ENCODE measurements at places on chromosomes 5 and 9.

DNA sequence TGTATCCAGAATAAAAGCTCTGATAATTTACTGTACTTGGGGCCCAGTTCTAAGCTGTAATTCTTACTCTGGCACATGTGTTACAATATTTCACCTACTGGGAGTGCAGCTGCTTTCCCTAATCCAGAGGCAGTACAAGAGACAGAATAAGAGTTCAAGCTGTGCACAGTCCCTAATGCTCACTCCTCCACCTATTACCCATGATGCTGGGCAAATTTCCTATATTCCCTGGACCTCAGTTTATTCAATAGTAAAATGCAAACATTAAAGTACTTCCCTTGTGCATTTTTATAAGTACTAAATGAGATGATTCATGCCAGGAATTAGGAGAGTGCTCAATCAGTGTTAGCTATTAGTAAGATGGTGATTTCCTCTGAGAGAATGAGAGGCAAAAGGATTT is 28.0 kb upstream of the TAF11L2 start:
- DNase-seq = no peak

GRCh38 chr5:122584411-122585300 is 190.2 kb upstream of the SNX2 start:
- no peak for DNase-seq

DNA sequence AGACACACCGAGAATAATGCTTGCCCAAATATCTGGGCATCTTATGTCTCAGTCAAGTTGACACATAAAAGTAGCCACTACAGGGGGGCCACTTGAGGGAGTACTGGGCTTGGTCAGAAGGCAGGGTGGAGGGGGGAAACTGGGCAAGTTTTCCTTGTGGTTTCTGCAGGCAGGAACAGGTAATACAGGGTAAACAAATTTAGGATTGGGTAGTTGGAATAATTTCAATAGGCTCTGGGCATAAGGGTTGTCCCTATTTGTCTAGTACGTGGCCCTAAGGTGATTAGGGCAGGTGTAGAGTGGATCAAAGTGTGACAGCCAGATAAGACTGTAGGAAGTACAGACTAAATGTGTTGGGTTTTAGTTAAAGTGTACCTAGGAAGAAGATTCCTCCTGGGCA is 353.1 kb downstream of the TLE4 start:
- no peak for DNase-seq

GRCh38 chr5:135930029-135930948 is 24.5 kb downstream of the LECT2 start:
- no peak for DNase-seq

DNA sequence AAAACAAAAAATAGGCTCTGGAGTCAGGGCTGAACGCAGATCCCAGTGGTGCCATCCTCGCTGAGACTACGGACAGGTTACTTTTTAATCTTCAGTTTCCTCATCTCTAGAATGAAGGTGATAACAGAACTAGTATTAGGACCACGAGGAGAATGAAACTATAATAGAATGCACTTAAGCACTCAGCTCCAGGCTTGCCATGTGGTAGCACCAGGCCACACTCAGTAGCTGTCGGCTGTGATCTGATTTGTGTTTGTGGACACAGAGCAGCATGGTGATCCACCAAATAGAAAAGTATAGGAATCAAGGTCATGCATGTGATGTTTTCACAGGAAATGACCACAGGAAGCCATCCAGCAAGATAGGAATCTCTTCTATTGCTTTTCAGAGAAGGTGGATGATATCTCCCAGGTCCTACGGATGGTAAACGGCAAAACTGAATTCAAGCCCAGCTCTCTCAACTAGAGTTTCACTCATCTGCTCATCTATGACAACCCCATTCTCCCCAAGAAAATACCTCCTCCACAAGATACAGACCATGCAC is 498.0 kb downstream of the SPOCK1 start:
- no peak for DNase-seq

DNA sequence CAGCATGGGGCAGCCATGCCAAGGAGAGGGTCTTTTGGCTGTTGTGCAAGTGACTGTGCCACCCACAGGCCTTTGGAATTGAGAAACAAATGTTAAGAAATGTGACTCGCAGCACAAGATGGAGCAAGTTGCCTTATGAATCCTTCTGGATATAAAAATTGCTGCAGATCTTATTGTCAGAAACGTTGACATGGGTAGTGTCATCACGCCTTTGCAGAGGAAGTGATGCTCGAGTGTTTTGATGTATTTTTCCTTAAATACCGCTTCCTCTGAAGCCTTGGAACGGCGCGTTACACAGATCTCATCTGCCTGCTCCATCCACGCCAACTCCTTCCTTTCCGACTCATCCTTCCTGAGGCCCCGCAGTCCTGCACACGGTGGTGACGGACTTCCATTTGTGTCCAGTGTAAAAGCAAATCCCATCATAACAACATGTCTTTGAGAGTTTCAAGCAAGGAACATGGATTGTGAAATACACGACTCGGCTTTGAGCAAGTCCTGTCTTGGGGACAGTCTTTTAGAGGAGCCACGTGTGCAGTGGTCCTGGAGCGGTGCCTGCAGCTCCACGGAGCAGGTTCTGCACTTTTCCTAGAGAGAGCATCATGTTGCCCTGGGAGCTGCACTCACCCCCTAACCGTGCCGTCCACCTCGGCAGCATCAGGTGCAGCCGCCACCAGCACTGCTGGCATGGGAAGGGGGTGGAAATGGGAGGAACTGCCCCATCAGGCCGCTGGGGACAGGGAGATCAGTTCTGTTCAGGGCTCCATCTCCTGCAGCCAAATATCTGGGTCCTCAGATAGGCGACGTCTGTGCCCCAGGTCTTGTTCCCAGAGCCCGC is 15.1 kb downstream of the ROPN1L start:
- DNase-seq = no peak

- DNase-seq = no peak
Observed at GRCh38 chr5:109876941-109877669, 187.4 kb downstream of the MAN2A1 start.

GRCh38 chr9:134040176-134040565 is 14.9 kb downstream of the BRD3OS start:
- DNase-seq = no peak

GRCh38 chr9:133347985-133348717 is at the start of the genes MED22 and RPL7A:
Gene MED22, minus strand, starts transcription at chr9:133348131. Its CDS starts 1,469 bp downstream, at chr9:133346662.
Gene RPL7A, plus strand, starts transcription at chr9:133348218. Its CDS starts 26 bp downstream, at chr9:133348244.
- DNase-seq = peak; percentile 82

DNA sequence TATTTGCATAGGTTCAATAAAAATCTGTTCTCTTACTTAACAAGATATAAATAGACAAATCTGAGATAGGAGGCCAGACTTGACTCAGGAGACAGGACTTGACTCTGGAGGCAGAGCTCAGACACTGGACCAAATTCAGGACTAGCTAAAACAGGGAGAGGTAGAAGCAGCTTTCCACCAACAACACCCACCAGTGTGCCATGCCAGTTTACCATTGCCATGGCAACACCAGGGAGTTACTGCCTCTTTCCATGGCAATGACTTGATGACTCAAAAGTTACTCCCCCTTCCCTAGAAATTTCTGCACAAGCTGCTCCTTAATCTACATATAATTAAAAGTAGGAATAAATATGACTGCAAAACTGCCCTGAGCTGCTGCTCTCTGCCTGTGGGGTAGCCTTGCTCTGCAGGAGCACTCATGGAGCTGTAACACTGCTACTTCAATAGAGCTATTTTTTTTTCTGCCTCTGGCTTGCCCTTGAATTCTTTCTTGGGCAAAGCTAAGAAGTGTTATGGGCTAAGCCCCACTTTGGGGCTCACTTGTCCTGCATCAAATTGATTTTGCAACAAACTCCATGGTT is 473.0 kb downstream of the PLK2 start:
- DNase-seq = no peak

DNA sequence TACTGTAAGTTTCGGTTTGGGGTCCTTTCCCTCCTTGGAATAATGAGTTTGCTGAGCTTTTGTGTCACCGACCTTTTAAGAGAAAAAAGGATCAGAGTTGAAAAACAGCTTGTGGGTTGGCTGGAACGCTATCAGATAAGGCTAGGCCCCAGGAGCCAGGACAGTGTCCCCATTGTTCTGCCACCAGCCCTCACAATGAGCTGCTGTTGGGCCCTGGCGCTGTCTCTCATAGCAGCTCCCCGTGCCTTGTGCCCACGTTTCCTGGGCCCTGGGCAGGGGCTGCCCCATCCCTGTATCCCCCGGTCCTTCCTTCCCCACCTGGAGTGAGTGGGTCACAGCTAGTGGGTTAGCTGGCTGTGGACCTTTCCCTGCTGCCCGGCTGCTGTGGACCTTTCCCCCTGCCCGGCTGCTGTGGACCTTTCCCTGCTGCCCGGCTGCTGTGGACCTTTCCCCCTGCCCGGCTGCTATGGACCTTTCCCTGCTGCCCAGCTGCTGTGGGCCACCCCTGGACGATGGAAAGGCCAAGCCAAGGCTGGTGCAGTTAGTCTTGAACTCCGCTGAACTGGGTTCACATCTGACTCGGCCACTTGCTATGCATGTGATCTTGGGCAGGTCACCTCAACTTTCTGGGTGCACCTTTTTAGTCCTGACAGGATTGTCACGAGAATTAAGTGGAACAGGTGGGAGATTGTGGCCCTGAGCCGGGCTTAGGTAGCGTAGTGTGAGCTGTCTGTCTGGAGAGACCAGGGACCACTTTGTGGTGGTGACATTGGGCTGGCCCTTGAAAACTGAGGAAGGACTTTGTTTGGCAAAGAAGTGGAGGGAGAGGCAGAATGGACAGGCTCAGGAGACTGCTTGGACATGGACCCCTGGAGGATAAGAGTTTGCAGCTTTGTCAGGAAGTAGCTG is 99.5 kb downstream of the DAB2IP start:
- DNase-seq = peak; percentile 43

GRCh38 chr9:108860354-108860753 is 1.7 kb upstream of the ACTL7A start:
- no peak for DNase-seq

DNA sequence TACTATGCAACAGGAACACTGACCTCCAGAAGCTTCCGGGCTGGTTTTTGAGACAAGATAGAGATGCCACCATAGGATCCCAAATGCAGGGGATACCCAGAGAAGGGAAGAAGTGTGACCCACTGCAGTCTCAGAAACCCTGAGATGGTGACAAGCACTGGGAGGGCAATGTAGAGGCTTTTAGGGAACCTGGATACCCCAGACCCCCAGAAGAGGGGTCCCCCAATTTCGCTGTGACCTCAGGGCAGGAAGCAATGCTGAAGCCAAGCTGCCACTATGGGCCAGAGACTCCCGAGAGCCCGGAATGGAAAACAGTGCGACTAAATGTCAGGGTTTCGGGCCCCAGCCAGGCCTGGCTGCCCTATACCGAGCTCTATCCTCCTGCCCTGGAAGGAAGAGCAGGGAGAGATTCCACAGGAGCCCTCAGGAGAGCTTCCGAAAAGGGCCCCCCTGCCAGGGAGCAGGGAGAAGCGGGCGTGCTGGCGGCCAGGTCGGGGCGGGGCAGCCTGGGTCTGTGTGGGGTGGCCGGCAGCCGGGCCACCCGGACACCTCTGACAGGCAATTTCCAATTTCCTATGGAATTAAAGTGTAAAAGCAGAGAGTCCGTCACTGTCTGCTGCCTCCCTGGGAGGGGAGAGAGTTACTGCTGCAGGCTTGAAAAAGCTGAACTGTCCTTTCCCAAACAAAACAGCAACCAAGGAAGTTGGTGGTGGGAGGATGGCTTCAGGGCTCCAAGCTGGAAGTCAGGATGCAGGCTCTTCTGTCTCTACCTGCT is 154.2 kb downstream of the FGF18 start:
- no peak for DNase-seq

DNA sequence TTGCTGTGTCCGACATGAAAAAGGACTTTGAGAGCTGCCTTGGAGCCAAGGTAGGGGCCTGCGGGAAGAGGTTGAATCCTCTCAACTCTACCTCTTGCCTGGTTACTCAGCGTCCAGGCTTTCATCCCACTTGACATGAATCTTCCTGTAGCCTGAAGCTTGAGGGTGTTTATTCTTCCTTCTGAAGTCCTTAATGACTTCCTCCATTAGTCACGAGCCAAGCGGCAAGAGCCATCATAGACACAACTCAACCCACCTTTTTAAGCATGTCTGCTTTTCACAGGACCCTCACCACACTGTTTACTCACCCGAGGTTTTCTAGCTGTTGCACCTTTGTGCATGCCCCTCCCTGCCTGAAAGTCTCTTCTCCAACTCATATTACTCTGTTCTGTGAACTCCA is 40.2 kb downstream of the ACO1 start:
- DNase-seq = no peak

GRCh38 chr5:124550731-124551130 is 195.7 kb downstream of the ZNF608 start:
- DNase-seq = no peak

DNA sequence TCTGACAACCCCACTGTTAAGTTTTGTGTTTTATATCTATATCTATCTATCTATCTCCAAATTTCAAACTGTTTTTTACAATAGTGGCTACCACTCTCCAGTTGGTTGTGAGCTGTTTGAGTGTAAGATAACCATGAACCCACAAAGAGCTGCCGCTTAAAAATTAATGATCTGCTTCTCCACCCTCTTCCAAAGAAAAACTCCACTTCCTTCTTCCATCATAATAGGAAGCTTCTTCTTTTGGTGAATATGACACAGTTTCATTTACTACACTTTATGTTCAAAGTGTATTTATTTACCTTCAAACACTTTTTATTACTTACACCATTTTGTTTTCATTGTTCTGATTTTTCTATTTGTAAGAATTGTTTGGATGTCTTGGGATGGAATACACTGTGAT is 37.9 kb downstream of the SPZ1 start:
- no peak for DNase-seq

DNA sequence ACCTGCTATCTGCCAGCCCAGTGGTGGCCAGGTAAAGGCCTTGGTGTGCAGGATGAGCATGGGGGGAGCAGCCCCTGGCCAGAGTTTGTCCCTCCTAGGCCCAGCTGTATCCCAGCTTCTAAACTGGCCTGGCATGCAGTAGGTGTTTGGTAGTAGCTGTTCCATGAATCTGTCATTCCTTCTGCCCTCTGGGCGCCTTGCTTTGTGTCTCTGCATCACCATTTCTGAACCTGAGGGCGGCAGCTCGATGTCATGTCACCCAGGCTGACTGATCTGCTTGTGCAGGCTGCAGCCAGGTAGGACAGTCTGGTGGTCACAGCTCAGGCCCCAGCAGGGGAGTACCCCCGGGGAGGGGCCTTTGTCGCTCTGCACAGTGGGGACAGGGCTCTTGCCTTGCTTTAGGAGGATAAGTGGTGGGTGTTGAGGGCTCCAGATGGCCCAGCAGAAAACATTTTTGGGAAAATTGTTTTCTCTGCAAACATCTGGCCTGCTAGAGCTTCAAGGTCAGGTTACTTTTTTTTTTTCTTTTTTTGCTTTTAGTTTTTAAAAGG is 4.6 kb upstream of the SUSD3 start:
- no peak for DNase-seq

- DNase-seq = no peak
Observed at GRCh38 chr9:35518981-35519679, 29.2 kb downstream of the RUSC2 start.

Data from NCI-H526 (cell line).